Posterior cingulate gyrus (tissue), 11 donors: ENCODE measurements at places on chromosomes 7 and 10.

GRCh38 chr7:124354201-124354600 is 321.3 kb upstream of the TMEM229A start:
- DNase-seq: no peak

DNA sequence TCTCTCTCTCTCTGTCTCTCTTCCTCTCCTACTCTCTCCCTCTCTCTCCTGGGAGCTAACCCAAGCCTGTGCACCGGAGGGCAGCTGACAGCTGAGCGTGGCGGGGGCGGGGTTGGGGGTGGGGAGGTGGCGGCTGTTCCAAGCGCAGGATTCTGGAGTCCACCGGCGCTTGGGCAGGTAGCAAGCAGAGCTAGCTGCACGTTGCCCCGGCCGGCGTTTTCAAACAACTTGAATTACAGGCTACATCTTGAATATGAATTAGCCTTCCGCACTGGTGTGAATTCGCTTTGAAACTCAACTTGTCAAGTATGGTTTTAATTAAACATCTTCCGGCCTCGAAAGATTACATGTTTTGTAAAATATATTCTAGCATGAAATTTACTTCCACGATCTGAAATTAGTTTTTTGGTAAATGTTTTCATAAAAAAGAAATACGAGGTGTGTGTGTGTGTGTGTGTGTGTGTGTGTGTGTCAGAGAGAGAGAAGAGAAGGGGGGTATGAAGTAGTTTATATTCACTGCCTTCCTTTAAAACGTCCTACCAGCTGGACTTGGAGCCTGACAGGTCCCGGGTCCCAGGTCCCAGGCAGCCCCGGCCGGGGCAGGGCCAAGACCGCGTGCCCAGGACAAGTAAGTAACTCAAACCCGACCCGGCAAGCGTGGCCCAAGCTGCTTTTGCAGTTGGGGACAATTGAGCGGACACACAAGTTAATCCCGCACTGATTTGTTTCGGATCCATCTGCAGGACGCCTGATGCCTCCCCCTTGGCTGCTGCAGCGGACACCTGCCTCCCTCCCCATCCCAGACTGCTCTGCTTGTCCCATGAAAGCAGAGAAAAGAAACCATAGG is 9.0 kb upstream of the DLX6 start:
- no peak for DNase-seq

DNA sequence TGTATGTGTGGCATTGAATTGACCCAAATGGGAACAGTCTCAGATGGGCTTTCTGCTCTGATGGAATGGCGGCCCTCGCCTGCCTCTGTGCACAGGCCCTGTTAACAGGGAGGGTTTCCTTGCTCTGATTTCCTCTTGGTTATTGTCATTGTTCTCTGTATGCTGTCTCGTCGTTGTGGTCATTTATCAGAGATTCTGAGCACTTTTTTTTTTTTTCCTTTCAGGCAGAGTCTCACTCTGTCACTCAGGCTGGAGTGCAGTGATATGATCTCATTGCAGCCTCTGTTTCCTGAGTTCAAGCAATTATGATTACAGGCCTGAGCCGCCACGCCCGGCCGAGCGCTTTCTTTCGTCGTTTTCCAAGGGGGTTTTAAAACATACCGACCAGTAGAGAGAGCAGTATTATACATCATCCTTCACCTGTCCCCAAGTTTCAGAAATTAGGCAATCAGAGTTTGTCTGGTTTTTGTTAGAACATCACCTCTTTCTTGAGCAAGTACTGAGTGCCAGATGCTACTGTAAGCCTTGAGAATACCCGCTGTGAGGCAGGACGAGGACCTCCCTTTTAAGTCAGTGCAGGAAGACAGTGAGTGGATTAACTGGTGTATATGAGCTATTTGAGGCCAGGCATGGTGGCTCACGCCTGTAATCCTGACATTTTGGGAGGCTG is 6.5 kb downstream of the CHST12 start:
- DNase-seq: no peak

DNA sequence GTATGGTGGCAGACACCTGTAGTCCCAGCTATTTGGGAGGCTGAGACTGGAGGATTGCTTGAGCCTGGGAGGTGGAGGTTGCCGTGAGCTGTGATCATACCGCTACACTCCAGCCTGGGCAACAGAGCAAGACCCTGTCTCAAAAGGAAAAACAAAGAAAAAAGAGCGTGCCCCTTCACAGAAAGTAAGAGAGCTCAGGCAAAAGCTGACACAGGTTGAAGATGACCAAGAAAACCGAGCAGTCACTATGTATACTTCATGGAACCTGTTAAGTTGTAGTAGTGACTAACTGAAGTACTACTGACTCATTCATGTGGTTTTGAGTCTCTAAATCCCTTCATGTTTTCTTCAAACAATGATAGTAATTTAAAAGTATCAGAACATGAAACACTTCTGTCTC is 1.2 kb upstream of the PRRT4 start:
- DNase-seq: no peak

- DNase-seq: no peak
These were observed 246.1 kb downstream of the AUTS2 start for GRCh38 chr7:69844264-69844868.

DNA sequence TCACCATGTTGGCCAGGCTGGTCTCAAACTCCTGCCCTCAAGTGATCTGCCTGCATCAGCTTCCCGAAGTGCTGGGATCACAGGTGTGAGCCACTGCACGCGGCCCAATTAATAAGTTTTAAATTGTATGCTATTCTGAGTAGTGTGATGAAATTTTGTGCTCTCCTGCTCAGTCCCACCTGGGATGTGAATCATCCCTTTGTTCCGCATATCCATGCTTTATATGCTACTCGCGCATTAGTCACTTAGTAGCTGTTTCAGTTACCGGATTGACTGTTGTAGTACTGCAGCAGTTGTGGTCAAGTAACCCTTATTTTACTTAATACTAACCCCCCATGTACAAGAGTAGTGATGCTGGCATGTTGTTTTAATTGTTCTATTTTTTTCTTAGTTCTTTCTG is 47.3 kb upstream of the OIT3 start:
- DNase-seq: no peak

DNA sequence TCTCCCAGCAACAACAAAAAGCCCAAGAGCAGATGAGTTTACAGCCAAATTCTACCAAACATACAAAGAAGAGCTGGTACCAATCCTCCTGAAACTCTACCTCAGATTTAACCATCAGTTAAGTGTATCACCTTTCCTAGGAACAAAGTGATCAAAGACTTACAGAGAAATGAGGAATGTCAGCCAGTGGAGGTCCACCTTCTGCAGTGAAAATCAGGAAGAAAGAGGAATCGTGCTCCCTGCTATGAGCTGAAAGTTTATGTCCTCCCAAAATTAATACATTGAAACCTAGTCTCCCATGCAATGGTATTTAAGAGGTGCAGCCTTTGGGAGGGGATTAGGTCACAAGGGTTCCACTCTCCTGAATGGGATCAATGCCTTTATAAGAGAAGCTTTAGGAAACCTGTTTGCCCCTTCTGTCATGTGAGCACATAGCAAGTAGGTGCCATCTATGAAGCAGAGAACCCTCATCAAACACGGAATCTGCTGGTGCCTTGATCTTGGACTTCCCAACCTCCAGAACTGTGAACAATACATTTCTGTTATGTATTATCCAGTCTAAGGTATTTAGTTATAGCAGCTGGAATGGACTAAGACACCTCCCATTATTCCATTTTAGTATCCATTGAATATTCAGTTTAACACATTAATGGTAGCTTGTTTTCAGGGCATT is 139.0 kb upstream of the FZD8 start:
- no peak for DNase-seq
